ENCODE measurements at places on chromosomes 12 and 14.

GRCh38 chr14:56202256-56202655 is 84.0 kb downstream of the PELI2 start:
- DNase-seq: no peak

DNA sequence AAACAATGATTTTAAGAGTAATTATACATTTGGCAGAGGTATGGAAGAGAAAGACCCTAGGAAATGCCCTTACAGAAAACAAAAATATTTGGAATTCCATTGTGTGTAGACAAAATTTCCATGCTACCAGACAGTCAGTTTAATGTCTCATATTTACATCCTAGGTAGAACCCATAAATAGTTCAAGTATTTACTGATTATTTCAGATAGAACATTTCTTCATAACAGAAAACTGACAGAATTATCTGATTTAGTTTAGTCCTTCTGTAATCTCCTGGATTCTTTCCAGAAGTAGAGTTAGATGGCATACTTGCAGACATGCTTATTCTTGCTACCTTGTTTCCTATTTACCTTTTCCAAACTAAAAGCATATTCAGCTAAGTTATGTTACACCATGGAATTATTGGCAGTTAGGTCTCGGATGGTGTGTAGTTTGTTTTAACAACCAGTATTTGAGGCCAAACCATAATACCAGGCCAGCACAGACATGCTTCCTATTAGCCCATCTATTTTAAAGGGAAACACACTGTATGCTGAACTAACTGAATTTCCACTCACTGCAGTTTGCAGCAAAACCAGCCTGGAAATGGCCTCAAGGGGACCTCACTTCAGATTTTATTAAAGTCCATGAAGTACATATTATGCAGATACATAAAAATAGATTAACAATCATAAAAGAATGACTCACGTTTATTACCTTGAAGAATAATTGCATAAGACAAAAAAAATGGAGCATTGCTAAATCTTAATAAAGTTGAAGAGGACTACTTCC is 126.6 kb upstream of the LRIG3 start:
- no peak for DNase-seq

DNA sequence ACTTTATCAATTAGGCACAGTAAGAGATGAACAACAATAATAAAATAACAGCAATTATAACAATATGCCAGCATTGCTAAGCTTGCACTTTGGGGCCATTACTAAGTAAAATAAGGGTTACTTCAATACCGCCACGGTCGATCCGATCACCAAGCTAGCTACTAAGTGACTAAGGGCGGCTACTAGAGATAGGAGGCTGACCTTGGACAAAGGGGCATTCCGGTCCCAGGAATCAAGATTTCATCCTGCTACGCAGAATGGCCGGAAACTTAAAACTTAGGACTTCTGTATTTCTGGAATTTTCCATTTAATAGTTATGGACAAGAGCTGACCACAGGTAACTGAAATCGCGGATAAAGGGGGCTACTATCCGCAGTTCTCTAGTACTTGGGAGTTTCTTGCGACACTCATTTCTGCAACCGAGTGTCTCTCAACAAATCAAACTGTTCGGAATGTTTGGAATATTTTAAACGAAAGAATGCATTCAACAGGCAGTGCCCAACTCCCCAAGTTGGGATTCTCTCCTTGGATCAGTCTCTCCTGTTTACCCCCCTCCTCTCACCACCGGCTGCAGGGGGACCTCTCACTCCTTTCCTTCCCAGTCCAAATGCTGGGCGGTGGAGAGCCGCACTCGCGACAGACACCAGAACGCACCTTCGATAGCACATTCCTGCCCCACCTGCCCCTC is 650 bp downstream of the HEBP1 start:
- no peak for DNase-seq

DNA sequence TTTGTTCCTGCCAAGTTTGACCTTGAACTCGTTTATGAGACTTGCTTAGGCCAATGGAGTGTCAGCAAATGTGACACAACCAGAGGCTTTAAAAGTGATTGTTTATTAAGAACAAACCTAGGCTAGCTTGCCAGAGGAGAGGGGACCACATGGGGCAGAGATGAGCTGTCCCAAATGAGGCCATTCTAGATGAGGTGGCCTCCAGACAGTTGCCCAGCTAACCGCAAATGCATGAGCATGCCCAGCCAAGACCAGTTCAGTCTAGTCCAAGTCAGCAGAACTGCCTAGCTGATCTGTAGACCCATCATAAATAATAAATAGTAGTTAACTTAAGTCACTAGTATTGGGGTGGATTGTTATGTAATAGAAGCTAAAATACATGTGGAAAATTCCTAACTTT is 172.8 kb upstream of the DYRK2 start:
- no peak for DNase-seq

DNA sequence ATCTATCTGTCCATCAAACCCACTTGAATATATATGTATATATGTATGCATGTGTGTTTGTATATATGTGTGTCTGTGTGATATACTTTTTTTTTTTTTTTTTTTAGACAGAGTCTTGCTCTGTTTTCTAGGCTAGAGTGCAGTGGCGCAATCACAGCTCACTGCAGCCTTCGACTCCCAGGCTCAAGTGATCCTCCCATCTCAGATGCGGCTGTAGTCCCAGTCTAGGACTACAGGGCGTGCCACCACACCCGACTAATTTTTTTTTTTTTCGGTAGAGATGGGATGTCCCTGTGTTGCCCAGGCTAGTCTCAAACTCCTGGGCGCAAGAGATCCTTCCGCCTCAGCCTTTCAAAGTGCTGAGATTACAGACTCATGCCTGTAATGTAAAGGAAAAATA is 13.0 kb upstream of the APOBEC1 start:
- no peak for DNase-seq

DNA sequence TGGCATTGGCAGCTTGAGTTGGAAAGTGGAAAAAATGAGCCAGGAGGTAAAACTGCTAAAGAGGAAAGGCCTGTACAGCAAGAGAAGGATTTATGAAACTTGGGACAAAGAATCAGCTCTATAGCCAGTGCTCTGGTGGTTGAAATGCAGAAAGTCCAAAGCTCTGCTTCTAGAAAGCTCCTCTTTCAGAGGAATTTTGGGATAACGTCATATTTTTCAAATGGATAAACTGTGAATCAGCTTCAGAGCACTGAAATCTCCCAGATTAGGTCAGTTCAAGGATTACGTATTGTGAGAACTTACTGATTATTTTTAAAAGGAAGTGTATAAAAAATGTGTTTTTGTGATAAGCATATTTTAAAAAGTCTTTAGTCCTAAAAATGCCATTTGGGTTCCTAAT is 203.1 kb upstream of the CNOT2 start:
- DNase-seq: no peak

- no peak for DNase-seq
Observed at GRCh38 chr12:109307051-109307450, 2.0 kb downstream of the FOXN4 start.

DNA sequence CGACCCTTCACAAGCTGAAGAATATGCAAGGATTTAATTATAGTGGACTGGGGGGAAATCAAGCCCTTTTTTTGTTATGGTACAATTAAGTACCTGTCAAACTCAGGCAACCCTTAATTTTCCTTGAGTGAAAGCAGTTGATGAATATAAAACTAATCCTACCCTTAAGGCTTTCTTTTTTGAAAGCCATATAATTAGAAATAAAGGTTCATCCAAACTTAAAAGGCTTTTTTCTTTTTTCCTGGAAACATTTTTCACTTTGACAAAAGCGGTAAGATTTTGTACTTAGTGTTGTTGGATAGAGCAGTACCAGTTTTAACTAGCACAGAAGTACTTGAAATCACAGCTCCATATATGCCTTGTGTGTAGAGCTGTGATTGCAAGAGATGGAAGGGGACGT is 91.9 kb upstream of the MANSC4 start:
- no peak for DNase-seq

- no peak for DNase-seq
Observed at GRCh38 chr12:121918679-121919038, 267 bp downstream of the CFAP251 start.

DNA sequence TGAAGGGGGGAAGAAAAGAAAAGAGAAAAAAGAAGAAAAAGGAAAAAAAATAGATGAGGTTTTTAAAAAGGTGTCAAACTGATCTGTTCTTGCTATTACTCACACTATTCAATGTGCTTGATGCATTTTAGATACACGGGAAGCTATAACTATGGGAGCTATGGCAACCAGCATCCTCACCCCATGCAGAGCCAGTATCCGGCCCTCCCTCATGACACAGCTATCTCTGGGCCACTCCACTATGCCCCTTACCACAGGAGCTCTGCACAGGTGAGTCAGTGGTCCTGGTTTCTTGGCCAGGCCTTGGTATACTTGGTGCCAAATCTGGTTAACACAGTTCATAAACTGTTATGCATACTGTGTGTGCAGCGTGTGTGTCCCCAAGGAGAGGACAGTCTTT is 24.0 kb upstream of the RIC8B start:
- DNase-seq: no peak

DNA sequence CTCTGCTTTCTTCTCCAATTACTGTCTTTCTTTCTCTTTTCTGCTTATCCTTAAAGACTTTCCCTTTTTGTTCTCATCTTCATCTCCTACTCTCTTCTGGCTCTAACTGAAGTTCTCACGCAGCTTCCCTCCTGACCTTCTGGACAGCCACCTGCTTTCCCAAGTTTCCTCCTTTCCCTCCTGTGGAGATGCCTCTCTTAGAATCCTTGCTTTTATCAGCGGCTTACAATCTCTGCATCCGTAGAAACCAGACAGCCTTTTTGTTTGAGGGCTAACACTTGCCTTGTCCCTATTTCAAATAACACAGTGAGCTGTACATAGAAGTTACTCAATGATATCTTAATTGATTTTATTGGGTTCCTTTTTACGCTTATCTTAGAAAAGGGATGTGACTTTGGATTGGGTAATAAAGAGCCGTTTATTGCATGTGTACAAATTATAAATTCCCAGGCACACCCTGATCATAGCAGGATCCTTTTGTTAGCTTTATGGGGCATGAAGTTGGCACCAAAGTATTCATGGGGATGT is 2.1 kb upstream of the LGALS3 start:
- DNase-seq: no peak
